Hematopoietic multipotent progenitor cell treated with erythropoietin and hydrocortisone succinate and interleukin-3 and kit ligand, for 4 days (in vitro differentiated cells): ENCODE measurements at places on chromosomes 11 and 22.

DNA sequence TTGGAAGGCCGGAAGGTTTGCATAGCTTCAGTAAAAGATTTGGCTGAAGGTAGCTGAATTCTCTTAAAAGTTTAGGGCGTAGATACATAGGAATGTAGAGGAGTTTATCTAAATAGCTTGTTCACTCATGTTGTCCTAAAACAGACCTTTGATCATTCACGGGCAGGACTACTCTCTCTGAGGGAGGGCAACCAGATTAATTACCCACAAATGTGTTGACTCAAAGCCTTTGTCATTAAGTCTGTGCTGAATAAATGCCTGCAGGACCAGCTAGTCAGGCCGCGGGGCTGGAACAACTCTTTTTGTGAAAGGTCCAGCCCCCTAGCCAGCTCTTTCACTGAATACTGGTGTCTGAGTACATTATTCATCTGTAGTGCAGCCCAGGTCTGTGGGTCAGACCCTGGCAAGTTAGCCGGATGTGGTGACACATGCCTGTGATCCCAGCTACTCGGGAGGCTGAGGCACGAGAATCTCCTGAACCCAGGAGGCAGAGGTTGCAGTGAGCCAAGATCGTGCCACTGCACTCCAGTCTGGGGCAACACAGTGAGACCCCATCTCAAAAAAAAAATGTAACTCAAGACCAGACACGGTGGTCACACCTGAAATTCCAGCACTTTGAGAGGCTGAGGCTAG, 2.8 kb upstream of the FADD start:
- DNase-seq, result no peak

DNA sequence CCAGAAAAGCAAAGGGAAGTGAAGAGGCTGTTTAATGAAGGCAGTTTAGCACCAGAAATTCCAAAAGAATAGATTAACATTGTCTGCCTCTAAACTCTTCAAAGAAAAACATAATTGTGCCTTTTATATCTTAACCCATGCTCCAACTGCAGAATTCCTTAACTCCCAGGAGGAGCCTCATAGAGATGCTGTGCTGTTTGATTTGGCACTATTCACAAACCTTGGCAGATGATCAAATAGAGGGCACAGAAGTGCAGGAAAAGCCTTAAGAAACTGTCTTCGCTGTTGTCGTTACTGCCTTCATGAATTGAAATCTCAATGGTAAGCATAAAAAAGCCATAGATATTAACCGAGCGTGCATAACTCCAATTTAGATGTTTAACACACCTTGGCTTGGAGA, 124.1 kb upstream of the MPPED2 start:
- no peak for DNase-seq

DNA sequence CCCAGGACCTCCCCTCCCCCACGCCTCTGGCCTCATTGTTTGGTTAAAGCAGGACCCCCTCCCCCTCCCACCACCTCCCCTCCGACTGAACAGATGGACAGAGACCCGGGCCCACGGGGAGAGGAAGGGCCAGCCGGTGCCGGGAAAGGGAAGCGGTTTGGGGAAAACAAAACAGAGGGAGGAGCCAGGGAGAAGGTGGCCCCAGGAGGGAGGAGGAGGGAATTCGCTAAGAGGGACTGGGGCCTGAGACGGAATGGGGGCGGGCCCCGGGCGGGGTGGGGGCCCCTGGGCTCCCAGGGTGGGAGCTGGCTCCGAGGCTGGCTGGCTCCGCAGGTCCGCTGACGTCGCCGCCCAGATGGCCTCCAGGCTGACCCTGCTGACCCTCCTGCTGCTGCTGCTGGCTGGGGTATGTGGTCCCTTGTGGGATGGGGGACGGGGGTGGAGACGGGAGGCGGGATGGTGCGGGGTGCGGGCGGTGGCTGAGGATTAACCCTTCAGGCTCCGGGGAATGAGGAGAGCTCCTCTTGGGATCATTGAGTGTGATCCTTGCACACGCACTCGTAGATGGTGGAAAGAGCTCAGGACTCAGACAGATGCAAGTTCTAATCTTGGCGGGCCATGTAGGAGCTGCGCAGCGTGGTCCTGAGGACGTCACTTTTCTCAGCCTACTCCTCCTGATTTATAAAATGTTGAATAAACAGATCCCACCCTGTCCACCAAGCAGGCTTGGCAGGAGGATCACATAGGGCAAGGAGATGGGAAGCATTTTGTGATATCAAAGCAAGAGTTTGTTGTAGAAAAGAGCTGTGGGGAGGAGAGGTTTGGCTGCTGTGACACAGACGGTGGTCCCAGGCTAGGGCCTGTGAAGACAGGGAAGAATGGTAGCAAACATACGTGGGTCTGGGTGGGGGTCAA, 688 bp downstream of the SERPING1 start:
- DNase-seq, result peak; percentile 44

GRCh38 chr22:41908411-41909309, 6.2 kb downstream of the SHISA8 start:
- peak; percentile 43 for DNase-seq

DNA sequence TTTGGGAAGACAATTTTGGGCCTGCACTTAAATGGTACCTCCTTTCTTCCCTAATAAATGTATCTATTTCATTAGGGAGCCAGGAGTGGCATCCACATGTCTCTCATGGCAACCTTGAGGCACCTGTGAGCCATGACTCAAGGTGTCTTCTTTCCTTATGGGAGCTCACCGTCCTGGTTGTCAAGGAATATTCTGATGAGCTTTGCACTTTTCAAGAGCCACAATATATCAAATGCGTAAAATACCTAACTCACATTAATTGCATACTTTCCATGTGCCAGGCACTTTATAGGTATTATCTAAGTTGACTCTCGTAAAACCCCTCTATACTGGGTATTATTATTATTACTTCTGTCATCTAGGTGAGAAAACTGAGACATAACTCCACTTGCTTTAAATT, 32.5 kb downstream of the MUC15 start:
- no peak for DNase-seq

DNA sequence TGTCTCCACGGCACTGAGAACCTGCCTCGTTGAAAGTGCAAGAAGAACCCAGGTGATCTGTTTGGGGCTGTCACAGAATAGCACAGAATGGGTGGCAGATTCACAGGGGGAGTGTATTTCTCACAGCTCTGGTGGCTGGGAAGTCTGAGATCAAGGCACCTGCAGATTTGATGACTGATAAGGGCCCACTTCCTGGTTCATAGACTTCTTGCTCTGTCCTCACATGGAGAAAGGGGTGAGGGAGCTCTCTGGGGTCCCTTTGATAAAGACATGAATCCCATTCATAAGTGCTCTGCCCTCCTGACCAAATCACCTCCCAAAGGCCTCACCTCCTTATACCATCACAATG, 198.5 kb upstream of the SORL1-AS1 start:
- DNase-seq, result no peak

DNA sequence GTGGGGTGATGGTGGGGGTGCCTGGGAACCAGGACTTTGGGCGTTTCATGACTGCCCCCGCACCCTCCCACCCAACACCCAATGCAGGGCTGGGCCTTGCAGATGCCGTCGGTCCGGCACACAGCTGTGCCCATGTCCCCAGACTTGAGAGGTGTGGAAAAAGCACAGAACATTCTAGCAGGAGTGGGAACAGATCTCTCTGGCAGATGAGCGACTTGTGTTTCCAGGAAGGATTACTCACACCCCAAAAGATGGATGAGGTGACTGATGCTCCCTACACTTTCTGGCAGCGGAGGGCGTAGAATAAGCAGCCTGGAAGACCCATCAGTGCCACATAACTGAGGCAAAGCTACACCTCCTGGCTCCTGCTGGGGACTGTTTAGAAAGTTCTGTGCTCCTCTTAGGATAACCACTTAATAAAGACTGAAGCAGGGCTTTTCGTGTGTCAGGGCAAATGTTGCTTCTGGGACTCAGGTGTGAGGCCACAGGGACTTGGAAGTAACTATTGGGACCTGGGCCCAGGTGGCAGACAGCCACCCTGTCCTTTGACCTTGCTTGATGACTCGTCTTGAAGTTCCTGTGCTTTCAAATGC, 24.2 kb downstream of the FBLN1 start:
- no peak for DNase-seq

DNA sequence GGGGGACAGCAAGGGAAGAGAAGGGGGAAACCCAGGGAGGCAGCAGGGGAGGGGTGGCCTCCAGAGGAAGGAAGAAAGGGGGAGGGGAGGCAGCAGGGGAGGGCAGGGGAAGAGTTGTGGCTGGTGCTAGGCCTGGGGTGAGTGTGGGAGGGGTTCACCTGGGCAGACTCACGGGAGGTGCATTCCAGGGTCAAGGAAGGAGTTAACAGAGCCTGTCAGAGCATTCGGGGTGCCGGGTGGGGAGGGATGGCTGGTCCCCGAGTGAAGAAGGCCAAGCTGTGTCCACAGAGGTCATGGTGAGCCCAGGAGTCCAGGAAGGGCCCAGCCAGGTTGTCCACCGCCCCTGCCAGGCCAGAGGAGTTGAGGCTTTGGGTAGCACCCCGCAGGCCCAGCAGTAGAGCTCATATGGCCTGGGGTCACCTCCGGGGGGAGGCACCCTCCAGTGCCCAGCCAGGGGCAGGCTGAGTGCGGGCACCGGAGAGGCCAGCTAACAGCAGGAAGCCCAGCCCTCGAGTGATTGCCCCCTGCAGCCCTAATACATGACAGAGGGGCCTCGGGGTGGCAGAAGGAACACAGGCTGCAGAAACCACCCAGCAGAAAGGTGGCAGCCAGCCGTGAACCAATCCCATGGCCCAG, 31.1 kb upstream of the PPARA start:
- DNase-seq, result no peak

DNA sequence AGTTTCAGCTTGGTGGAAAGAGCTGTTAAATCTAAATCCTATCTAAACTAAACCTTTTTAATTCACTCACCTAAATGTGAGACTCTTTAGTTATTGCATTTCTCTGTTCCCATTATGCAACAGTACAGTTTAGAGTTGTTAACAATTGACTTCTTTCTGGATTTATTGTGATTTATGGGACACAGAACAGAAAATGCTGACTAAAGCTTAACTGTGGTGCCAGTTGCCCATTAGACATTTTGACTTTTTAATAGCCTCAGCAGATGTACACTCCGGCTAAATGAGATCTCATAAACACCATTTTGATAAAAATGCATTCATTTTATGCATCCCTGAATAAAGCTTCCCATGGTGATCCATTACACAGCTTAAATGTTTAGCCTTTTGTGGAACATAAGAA, 356.6 kb downstream of the CASP12 start:
- no peak for DNase-seq

DNA sequence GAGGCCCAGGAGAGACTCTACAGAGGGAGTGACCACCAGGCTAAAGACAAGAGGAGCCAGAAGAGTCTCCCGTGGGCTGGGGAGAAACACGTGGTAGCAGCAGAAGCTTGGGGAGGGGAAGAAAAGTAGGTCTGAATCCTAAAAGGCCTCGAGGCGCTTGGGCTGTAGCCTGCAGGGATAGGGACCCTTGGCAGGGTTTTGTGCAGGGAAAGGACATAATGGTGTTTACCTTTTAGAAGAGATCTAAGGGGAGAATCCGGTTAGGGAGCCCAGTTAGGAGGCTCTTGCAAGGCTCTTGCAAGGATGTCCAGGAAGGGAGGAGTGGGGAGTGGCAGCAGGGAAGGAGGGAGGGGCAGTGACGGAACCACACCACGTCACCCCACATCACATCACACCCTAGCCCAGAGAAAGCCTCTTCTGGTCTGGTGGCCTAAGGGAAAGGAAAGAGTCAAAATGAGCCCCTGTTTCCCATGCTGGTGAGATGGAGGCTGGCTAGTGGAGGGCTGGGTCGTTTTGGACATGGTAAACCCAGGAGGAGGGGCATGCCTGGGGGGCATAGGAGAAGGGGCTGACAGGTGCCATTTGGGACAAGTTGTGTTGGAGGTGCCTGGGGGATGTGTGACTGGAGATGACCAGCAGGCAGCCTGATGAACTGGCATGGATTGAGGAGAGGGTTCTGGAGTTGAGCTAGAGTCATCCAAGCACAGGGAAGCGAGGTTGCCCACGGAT, 6.2 kb upstream of the FAM83F start:
- DNase-seq, result no peak

- no peak for DNase-seq
Observed at GRCh38 chr22:39125622-39126021, 26.9 kb downstream of the CBX7 start.

DNA sequence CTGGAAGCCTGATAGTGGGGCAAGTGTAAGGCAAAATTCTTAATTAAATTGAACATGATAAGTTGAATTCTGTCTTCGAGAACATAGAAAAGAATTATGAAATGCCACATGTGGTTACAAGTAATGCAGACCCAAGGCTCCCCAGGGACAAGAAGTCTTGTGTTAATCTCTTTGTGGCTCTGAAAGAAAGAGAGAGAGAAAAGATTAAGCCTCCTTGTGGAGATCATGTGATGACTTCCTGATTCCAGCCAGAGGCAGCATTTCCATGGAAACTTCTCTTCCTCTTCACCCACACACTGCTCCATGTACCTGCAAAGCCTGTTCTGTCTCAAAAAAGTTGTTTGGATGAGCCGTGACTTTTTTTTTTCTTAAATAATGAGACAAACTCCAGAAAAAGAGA, 1.9 kb upstream of the TYR start:
- DNase-seq, result no peak

GRCh38 chr11:29657709-29658108, 359.1 kb downstream of the KCNA4 start:
- DNase-seq, result no peak

DNA sequence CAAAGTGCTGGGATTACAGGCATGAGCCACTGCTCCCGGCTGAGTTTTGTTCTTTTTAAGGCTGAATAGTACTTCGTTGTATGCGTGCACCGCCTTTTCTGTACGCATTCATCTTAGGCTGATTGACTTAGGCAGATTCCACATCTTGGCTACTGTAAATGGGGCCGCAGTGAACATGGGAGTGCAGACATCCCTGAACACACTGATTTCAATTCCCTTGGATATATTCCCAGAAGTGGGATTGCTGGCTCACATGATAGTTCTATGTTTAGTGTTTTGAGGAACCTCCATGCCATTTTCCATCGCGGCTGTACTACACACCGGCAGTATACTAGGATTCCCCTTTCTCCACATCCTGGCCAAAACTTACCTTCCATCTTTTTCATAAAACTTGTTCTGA, 10.4 kb upstream of the ZNF74 start:
- DNase-seq, result no peak

GRCh38 chr11:93329936-93330445, 551 bp upstream of the DEUP1 start:
- peak; percentile 6 for DNase-seq
